ENCODE measurements at places on chromosomes 2 and 18.

DNA sequence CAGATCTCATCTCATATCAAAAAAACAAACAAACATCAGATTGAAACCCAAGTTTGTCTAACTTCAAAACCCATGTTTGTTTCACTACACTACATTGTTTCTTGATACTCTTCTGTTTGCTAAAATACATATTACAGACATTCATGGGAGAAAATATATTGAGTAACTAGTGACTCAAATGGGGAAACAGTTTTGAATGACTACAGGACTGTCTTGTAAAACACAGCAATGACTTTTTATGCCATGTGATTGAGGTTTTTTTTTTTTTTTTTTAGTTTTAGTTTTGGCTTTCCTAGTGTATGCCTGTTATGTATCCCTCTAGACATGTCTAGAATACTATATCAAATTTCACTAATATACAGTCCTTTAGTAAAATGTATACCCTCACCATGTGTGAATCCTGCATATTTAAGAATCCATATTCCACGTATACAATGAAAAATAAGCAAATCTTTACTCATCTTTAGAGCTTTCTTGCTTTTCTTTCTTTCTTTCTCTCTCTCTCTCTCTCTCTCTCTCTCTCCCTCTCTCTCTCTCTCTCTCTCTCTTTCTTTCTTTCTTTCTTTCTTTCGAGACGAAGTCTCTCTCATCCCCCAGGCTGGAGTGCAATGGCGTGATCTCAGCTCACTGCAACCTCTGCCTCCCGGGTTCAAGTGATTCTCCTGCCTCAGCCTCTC is 46.6 kb upstream of the SERTAD2 start:
- DNase-seq, result no peak

- no peak for DNase-seq
Measured at GRCh38 chr18:68121308-68121707, 593.6 kb downstream of the TMX3 start.

GRCh38 chr2:150994076-150994475 is 267.6 kb downstream of the RBM43 start:
- no peak for DNase-seq

DNA sequence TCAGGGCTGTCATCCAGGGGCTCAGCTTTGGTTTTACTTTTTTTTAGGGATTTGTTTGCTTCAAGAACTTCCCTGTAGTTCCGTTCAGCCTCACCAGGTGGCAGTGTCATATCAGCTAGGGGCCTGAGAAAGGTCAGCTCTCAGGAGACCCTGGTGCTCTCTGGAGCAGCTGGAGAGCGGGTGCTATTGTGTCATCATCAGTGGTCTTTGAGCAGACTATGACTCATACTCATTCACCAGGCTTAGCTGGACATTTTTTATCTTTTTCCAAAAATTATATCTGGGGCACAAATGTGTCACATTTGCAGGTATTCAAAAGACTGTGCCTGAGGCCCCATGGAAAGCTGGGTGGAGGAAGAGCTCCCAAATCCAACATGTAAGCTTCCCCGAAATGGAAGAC is 24.4 kb downstream of the ZNF892 start:
- DNase-seq, result peak; percentile 8

DNA sequence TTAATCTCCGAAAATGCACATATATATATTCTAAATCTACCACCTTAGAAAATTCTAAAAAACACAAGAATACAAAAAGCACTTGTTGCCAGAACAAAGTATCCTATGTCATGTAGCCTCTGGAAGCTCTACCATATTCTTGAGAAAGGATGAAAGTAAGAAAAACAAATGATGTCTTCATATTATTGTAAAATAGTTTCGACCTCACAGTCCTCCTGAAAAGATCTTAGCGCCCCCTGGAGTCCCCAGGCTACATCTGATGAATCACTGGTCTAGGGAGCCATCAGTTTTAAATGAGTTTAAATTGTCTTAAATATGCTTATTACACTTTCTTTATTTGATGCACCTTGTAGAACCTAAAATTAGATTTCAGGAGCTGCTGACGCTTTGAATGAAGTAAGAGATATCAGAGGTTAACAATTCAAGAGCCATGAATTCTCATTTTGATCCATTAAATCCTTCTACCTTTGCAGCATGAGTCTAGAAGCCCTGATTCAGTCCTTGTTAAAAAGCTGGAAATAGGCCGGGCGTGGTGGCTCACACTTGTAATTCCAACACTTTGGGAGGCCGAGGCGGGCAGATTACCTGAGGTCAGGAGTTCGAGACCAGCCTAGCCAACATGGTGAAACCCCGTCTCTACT is 138.8 kb downstream of the MCFD2 start:
- DNase-seq, result no peak

All from stimulated activated CD4-positive, alpha-beta T cell treated with anti-CD3 and anti-CD28 coated beads, TNF-alpha, amount 100 ng/mL, for 1 hour (primary cell).